ENCODE measurements at places on chromosomes 6 and 20.

GRCh38 chr20:59032713-59033059, 551 bp upstream of the ATP5F1E start:
- DNase-seq: no peak

- DNase-seq: no peak
Observed at GRCh38 chr20:62243906-62244515, 5.7 kb downstream of the OSBPL2 start.

DNA sequence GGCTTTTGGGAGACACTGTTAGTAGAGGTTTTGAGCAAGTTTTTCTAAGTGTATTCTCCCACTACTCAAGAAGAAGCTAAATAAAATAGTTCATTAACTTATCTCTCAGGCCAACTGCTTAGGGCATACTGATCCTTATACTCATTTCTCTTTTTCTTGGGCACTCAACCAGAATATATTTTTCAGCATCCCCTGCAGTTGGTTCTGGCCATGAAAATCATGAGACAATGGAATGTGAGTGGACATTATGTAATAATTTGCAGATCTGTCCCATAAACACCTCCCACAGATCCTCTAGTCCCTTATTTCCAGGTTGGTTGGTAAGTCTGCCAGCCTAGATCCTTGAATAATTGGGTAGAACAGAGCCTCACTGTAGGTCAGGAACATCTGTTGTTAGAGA, 136.7 kb downstream of the AIG1 start:
- DNase-seq: no peak

DNA sequence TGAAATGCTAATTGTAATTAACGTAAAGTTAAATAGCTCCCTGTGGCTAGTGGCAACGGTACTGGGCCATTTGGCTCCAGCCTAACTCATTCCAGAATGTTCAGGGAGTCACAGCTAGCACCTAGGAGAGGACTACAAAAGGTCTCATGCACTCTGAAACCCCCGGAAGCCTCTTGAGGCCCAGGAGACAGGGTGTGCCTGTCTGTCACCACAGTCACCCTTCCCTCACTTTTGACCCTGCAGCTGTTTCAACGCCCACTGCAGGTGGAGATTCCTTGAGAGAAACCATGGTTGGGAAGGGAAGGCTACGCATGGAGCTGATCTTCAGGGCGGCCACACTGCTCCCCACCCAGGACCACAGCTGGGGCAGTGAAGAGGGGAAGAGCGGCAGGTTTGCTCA, 58.6 kb downstream of the SULF2 start:
- DNase-seq: no peak

GRCh38 chr6:75880305-75880704, 131.3 kb downstream of the MYO6 start:
- no peak for DNase-seq

GRCh38 chr20:38350879-38351775, 4.8 kb downstream of the LBP start:
- DNase-seq: no peak

- DNase-seq: no peak
Observed at GRCh38 chr20:4956200-4956810, 45.0 kb downstream of the SLC23A2 start.

- DNase-seq: no peak
Observed at GRCh38 chr6:117495869-117496268, 13.4 kb downstream of the DCBLD1 start.

DNA sequence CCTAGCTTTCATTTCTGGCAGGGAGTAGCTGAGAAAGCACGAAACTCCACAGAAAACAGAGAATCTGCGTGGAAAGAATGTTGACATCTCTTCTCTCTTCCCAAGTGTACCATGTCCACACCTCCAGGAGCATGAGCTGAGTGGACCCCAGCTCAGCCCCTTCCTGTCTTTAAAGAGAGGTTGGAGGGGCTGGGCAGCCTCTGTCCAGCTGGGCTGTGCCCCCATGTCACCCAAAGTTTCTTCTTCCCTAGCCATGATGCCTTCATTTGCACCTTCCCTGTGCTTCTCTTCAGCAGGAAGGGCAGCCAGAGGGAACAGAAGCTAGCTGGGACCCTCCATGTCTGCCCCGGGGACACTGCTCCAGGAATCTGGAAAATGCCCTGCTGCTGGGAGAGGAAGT, 655.0 kb upstream of the DEFB115 start:
- DNase-seq: no peak

DNA sequence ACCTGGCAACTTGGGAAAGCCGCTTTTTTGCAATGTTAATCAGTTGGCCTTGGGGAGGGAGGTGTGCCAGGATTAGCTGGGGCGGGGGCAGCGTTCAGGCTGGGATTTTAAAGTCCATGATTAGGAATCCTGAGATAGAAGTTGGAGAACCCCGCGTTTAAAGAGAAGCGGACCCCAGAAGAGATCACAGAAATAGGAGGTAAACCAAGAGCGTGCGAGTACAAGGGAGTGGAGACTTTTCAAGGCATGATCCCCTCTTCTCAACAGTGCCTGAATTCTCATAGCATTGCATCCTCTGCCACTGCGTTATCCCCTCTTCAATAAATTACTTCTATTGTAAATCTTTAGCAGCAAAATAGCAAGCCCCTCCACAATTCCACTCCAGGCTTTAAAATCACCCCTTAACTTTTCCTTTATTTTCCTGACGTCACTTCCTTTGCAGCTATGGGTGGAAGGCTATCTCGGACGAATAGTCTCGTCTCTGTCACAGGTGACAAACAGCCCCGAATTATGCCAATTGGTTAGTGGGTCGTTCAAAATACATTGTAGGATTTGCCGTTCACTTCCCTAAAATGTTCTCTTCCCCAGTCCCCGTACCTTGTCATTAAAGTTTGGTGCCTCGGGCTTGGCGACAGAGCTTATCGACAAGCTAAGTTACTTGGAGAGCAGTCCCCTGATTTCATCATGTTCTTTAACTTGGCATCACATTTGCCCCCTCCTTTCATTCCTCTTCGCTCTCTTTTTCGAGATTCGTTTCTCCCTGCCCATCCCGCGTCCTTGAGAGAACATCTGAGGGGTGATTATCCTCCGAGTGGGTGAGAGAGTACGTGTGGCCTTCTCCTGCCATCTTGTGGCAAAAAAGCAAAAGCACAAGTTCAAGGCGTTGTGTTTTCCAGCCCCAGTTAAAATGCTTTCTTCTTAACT, 17.1 kb downstream of the OR2B2 start:
- no peak for DNase-seq

DNA sequence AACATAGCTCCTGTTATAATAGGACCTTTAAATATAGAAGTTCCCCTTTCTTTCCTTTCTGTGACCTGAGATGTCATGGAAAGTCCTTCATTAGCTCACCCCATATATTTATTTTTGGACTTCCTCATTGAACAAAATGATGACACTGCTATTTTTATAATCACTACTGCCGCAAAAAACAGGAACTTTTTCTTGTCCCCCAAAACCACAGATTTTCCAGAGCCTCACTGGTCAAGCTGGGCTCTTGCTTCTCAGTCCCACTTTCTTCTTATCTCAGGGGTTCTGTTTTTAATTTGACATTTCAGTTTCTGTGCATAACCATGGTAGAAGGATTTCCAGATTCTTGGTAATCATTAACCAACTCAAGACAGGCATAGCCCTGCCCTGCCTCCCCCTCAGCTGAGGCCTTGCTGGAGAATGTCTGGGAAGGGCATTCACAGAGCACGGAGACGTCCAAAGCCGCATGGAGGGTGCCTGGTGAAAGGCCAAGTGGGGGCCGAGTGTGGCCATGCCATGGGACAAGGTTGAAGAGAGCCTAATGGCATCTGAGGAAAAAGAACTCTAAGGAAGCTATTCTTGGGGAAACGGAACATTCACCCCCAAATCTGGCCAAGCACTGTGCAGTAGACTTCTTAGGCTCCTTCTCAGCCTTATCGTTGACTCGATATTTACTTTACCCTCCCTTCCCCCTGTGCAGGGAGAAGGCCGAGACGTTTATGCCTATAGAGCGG, 73.7 kb downstream of the EDN1 start:
- no peak for DNase-seq

- no peak for DNase-seq
Observed at GRCh38 chr6:88004707-88005106, 42.9 kb upstream of the SPACA1 start.

- no peak for DNase-seq
Observed at GRCh38 chr20:19981031-19981451, 36.1 kb upstream of the NAA20 start.

GRCh38 chr20:31705598-31706597, 16.8 kb downstream of the BCL2L1 start:
- no peak for DNase-seq

GRCh38 chr6:13907001-13907350, 17.8 kb upstream of the RNF182 start:
- no peak for DNase-seq

DNA sequence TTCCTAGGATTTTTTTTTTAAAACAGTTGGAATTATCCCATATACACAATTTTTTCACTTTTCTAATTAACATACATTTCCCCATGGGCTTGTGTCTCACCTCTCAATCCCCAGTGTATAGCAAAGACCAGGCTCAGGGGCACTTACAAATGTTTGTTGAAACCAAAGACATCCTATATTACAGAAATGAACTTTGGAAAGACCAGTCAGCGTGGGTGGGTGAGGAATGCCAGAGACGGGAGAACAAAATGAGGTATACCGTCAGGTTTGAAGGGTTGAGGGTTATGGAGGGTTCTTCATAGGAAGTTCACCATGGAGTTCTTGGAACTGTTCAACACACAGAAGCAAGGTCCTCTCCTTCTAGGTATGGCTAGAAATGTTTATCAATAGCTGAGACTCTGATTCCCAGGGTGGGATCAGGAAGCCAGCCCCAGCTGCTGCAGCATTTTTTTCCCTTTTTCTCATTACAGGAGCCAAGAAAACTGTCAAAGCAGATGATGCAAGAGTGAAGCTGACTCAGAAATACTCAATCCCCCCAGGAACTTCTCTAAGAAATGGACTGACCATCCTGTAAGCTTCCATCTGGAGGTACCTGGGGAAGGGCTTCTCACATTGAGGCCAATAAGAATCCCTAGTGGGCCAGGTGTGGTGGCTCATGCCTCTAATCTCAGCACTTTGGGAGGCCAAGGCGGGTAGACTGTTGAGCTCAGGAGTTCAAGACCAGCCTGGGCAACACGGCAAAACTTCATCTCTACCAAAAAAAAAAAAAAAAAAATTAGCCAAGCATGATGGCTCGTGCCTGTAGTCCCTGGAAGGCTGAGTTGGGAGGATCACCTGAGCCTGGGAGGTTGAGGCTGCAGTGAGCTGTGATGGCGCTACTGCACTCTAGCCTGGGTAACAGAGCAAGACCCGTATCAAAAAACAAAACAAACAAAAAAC, 15.9 kb upstream of the TBC1D20 start:
- DNase-seq: no peak

DNA sequence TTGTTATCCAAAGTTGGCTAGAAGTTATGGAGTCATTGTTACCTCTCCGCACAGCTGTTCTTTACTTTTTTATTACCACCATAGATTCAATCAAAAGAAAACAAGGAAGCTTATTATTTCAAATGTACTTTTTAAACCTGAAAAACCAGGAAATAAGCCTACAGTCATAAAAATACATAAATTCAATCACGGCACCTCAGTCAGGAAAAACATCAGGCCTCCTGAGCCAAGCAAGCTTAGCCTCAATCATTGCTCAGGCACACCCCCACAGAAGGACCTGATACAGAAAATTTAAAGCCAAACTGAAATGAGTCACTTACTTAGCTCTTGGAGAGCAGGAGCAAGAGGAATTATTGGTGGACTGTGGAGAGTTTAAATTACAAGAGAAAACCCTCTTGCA, 44.3 kb downstream of the MARCKS start:
- no peak for DNase-seq

DNA sequence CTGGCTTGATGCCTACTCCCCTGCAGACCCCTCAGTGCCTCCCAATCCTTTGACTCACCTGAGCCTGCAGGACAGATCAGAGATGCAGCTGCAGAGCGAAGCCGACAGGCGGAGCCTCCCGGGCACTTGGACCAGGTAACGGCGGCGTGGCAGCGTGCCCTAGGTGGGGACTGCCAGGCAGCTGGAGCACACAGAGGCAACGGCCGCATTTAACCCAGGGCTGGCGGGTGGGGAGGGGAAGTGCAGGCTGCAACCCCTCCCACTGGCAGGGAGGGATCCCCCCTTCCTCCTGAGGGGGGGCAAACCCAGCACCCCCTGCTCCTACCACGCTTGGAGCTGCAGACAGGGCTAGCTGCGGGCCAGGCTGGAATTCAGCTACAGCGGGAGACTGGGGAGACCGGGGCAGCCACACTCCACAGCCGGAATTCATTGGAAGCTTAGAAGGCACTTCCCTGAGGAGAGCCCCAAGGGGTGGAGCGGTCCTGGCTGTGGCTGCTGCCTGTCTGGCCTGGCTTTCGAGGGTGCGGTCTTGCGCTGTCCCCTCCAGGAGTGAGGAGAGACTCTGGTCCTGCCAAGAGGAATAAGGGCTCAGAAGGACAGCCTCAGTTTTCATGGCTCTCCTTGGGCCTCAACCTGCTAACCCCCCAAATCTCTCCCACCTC, at the start of gene MATN4:
MATN4 (minus strand) TSS at position 183 of the 662 bp plus-strand sequence. CDS start 2,717 bp downstream, outside the sequence.
- DNase-seq: no peak

GRCh38 chr6:167791091-167791779, 35.5 kb upstream of the AFDN start:
- no peak for DNase-seq

DNA sequence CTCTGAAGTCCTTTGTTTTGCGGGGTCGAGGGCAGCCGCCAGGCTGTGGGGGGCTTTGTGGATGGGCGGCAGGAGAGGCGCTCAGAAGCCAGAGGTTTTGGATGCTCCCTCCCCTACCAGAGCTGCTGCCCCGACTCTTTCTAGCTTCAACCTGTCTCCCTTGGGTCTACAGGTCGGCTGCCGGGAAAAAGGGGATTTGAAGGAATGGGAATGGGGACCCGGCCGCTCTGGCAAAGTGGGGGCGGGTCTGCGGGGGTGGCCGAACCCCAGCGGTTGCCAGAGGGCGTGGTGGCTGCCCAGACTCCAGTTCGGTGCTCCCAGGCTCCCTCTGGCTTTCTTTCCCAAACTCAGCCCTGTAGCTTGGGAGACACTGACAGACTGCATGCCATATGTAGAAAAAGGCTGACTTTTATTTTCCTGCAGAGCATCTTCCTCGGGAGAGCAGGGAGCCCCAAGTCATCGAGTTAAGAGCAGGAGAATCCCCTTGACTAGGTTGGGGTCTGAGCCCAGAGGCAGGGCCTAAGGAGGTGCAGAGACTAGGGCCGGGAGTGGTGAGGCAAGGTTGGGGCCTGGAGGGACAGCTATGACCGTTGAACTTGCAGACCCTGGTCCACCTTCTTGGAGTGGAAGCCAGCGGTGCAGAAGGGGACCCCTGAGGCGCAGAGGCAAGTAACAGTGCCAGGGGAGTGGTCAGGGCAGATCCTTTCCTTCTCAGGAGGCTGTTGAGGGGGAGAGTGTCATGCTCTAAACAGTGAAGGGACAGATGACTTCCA, 1.4 kb upstream of the PPP1R18 start:
- DNase-seq: no peak

- no peak for DNase-seq
Observed at GRCh38 chr6:47859175-47859574, 77.3 kb downstream of the OPN5 start.

- no peak for DNase-seq
Observed at GRCh38 chr20:45817376-45818194, 5.1 kb downstream of the UBE2C start.

GRCh38 chr20:47117773-47118172, 223.1 kb downstream of the EYA2 start:
- DNase-seq: no peak
